ENCODE measurements at places on chromosomes 6 and 20.
A peak's percentile ranks its signal among the peaks of the same experiment; 100 is the strongest.

- no peak for DNase-seq
These were observed 47.5 kb downstream of the RALGAPA2 start for GRCh38 chr20:20664795-20665589.

GRCh38 chr6:167671977-167672687 is 154.6 kb upstream of the AFDN start:
- no peak for DNase-seq

DNA sequence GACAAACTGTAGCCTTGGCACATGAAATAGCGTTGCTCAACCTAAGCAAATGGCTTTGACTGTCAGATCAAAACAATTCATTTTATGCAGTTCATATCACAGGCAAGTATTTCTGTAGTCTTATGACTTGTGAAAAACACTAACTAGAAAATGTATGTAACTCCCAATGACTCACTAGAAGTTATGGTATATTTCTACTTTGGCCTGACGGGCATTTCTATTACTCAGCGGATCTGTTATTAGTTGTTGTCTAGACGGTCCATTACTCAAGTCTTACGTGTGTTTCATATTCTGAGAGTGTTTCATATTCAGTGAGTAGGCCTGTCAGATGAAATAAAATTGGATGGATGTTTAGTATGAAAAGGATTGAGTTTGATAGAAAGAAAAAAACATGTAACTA is 880.9 kb downstream of the PRIM2 start:
- DNase-seq, result no peak

GRCh38 chr6:129969064-129969463 is 49.3 kb upstream of the L3MBTL3 start:
- DNase-seq, result no peak

DNA sequence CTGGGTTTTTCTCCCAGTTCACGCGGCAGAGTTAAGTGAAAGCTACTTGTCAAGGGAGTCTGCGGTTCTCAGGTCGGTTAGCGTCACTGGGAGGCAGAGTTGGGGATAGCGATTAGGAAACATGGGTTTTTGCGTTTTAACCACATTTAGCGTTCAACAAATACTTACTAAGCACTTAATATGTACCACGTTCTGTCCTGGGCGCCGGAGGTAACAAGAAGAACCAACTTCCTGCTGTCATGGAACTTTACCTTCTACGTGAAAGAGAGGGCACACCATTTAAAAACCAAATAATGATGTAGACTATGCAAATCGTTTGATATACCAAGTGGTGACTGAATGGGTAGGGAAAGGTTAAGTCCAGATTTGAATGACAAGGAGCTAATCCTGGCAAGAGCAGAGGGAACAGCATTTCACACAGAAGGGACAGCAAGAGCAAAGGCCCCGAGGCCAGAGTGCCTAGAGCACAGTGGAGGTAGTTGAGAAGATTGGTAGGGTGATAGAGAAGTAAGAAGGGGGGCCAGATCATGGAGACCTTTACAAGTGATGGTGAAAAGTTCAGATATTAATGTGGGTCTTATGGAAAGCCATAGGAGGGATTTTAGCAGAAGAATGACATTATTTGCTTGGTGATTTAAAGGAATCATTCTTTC is 744 bp downstream of the RIOK1 start:
- DNase-seq, result no peak

DNA sequence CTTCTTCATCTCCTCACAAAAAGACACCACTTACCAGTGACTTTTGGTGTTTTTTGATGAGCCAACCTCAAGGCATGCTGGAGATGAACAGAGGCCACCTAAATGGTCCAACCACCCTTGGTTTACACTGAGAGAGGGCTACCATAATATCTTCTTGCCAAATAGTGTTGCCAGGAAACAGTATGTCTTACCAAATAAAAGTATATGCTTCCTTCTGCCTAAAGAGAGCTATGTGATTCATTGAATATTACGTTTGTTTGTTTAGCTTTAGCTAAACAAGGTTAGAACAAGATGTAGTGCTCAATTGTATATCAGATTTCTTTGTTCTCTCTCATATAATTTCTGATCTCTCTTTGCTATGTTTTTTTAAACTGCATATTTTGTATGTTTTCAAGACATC is 40.6 kb upstream of the BMP6 start:
- DNase-seq, result no peak

- DNase-seq, result no peak
These were observed 10.8 kb downstream of the SENP6 start for GRCh38 chr6:75612434-75612833.

GRCh38 chr6:140343128-140343527 is 968.7 kb upstream of the CITED2 start:
- DNase-seq, result no peak

- DNase-seq, result no peak
These were observed 169.8 kb downstream of the MMS22L start for GRCh38 chr6:97113170-97113569.

DNA sequence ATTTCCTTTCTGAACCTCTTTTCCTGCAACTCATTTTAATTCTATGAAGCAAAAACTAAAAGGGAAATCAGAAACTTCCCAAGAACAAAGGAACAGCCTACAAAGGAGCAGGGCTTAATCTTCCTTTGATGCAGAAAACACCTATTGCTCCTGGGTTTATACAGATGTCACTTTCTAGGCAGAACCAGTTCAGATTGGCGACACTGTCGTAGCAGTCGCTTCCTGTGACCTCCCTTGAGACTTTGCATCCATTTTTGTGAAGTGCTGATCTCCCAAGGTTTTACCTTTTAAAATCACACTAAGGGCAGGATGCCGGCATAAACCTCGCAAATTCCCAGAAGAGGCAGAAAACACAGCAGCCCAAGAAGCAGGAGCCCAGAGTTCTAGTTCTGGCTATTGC is 40.1 kb downstream of the JAG1 start:
- DNase-seq, result no peak

DNA sequence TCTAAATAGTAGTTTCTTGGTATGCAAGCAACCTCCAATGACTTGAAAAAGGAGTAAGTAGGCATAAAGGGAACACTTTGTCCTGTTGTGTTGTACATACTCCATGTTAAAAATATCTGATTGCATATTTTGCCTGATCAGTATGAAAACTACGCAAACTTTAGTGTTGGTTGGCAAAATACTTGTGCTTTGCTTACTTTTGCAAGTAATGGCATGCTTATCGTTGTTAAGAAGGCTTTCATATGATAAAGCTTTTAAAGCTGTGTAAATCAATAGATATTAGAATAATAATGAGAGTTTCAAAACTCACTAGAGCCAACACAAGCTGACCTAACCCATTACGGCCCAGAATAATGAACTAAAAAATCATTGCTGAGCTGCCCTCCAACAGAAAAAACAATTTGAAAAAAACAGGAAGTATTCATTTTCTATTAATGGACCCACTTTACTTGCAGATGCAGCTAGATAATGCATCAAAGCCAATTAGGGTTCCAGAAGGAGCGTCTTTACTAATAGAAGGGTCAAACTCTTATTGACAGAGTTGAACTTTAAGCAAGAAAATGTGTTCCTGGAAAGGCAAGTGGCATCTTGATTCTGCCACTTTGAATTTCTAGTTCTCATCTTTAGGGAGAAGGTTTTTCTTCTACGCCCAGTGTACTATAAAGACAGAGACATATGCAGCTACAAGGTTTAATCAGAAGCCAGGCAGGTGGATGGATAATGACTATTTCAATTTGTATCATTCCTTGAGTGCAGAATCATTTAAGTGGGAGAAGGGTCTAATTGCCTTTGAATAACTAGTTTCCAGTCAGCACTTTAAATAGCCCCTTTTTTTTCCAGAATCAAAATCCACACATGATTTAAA is 82.2 kb downstream of the SNAP25 start:
- DNase-seq, result no peak

- no peak for DNase-seq
These were observed 7.7 kb downstream of the OPN5 start for GRCh38 chr6:47789553-47789952.

- no peak for DNase-seq
These were observed 399.9 kb upstream of the HSF2 start for GRCh38 chr6:121999456-122000065.

DNA sequence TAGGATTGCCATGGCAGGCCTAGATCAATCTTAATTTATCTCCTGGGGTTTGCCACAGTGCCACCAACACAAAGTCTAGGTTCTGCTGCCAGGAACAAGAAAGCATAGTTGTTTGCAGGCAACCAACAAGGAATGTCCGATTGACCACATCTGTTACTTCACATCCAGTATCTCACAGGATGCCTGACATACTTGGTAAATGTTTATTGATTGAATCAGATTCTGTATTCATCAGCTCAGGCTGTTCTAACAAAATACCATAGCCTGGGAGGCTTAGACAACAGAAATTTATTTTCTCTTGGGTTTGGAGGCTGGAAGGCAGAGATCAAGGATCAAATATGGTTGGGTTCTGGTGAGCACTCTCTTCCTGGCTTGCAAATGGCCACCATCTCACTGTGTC is 26.3 kb upstream of the MC3R start:
- no peak for DNase-seq

DNA sequence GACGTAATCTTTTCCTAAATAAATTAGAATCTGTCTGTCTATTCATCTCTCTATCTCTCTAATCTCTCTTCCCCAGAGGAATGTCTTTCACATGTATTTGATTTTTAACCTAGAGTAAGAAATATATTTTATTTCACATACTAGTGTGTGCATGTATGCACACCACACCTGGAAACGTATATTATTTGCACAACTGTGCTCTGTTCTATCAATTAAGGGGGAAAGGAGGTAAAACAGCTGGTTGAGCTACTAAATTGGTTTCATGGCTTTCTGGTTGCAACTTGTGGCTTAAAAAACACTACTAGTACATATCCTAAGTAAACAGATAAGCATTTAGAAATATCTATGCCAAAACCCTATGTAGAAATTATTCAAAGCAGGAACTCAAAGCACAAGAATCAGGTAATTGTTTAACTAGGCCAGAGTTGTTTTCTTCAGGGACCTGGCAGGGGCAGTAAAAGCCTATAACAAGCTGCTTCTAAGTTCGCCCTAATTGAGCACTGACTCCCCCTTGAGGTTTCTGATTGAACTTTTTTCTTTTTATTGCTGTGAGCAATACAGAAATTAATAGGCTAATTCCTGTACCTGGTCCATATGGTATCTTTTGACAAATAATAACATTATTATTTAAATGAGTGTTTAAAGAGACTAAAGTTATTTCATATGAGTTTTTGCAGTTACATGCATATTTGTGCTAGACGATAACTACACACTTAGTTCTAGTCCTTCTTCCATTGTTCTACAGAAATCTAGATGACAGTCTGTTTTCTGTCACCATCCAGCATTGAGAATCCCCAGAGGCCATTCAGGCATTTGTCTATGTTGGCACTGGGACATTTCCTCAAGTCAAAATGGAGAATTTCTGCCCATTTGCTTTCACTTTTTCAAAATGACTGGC is 88.6 kb downstream of the MCHR2 start:
- DNase-seq, result peak; percentile 2

GRCh38 chr20:4780245-4780644 is 58.5 kb downstream of the PRND start:
- no peak for DNase-seq

- no peak for DNase-seq
These were observed 22.1 kb upstream of the ECI2 start for GRCh38 chr6:4157506-4157905.

DNA sequence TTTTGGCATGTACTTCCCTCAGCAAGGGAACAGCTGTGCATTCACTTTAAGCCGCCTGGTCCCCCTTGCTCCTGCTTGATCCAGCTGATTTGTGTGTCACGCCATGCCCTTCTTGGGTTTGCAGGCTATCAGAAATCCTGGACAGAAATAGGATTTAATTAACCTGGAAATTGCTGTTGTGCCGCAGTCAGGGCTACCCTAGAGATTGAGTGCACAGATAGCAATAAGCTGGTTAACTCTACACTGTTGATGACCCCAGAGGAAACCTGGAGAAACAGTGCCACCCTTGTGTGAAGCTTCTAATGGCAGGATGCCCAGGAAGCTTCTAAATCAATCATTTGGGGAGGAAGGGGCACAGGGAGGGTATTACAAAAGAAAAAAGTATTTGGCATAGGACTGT is 199.0 kb downstream of the JARID2 start:
- DNase-seq, result no peak

DNA sequence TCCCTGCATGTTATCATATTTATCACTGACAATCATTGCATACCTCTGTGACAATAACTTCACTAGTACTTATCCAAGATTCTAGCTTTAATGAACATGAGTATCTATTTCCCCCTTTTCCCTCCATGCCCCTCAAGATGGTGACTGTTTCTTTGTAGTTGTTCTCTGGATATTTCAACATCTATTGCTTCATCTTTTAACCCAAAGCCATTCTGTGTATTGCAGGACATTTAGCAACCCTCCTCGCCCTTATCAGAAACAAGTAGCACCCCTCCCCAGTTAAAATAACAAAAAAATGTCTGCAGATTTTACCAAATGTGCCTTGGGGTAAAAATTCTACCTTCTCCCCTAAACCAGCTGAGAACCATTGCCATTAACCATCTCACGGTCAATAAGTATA is 979.8 kb upstream of the MANEA start:
- no peak for DNase-seq

GRCh38 chr6:133157995-133158394 is 83.2 kb upstream of the EYA4 start:
- no peak for DNase-seq

DNA sequence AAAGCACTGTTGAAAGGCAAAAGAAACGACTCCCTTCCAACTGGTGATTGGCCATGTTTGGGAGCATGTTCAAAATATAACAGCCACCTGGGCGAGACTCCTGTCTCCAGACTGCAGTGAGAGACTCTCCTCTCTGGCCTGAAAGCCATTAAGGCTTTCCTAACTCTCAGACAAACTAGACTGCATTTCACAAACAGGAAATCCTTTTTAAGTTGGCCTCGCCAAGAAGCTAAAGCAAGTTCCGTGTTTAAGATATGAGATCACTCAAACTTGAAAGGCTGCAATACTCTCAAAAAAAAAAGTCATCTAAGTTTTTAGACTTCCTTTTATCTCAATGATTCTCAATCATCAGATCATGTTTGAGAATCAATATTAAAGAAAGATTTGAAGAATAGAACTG is 117.0 kb downstream of the TFAP2A start:
- no peak for DNase-seq

- DNase-seq, result no peak
These were observed 45.7 kb downstream of the TAF4 start for GRCh38 chr20:62019881-62020492.

DNA sequence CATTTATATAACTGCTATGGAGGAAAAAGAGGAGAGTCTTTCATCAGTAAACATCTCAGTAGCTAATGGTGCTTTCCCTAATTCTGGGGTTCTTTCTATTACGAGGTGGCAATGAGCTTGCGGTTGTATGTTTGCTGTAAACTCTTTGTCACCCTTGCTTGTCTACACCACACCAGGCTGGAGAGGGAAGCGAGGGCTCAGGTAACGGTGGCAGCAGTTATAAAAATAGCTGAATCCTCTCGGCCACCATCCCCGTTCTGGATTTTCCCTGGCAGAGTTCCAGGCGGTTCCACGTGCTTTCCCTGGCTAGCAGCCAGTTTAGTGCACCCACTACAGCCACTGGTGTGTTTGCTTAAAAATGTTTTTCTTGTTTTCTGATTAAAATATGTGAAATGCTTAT is 39.0 kb downstream of the MAS1 start:
- peak; percentile 14 for DNase-seq

DNA sequence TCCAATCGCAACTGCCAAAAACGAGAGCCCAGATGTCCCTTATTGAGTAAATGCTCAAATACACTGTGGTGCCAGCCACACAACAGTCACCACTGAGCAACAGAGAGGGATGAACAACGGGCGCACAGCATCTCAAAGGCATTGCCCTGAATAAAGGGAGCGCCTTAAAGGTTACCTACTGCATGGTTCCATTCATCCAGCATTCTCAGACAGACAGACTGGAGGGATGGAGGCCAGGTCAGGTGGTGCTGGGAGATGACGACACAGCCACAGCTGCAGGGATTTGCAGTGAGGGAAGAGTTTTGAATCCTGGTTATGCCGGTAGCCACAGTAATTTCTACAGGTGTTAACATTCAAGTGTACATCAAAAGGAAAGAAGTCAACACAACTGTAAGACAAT is 615.5 kb upstream of the AGPAT4 start:
- no peak for DNase-seq

Data from NCI-H510A (cell line).